ENCODE measurements at places on chromosomes 5 and 9.

DNA sequence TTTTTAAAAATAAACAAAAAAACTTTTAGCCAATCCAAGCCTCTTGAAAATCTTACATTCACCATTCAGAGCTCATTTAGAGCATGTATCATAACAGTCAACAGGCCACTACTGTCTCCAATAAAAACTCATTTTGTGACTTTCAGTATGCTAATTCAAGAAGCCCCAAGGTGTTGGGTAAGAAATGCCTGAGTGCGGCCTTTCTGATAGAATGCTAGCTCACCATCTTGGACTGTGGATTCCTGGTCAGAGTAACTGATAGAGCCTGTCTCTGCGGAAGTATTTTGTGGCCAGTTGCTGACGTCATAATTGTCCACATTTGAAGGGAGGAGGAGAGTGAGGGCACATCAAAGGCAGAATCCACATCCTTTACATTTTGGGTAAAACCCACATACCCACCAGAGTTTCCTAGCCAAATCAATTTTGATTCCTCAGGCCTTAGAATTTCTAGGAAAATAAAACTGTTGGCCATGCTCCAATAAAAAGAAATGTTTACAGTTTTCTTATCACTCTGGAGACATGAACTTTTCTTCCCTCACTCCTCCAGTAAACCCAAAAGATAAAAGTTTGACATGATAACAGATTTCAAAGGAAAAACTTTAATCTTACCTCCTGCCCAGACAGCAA is 41.1 kb upstream of the ERCC6L2 start:
- no peak for DNase-seq

DNA sequence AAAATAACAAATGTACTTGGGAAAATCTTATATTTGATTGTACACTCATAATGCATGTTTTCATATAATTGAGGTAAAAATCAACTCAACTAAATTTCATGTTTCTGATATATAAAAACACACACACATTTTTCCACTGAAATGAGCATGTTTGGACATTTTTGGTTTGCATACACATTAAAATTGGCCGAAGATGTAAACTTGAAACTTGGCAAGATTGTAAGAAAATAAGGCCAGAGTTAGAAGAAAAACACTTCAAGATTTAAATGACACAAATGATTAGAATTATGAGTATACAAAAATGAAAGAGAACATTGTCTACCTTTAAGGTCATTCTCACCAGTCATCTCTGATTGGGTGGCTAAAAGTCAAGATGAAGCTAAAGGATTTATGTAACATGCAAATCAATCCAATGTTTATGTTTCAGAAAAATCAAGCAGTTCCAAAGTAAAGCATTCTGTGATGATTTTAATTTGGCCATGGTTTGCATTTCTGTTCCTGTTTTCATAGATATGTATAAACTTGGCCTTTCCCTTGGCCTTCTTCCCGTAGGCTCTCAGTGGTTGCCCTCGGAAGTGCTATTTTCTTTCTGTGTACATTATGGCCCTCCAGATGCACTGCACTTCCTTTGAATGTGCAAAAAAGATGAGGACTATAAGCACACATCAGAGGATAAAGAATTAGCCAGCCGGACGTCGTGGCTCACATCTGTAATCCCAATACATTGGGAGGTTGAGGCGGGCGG is 1105.4 kb upstream of the DMAC1 start:
- DNase-seq, result no peak

GRCh38 chr9:104961701-104962359 is 33.9 kb upstream of the ABCA1 start:
- DNase-seq, result no peak

- no peak for DNase-seq
These were observed 515.2 kb upstream of the BRINP1 start for GRCh38 chr9:119884438-119884837.

DNA sequence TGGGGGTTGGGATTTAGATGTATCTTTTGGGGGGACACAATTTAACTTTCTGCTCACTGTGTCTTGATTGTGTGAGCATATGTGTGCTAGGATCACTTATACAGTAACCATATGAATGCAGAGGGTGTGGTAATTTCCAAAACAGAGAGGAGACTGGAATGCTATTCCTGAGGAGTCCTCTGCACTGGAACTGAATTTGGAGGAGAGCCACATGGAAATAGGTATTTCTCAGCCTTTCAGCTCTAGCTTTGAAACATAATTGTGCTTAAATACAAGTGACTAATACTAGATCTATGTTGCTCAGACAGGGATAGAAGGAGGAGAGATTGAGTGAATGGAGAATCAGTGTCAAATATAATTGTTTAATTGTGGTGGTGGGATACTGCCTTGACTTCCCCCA is 45.5 kb downstream of the FOCAD start:
- no peak for DNase-seq

- DNase-seq, result no peak
These were observed 56.4 kb upstream of the TMC1 start for GRCh38 chr9:72464857-72465592.

DNA sequence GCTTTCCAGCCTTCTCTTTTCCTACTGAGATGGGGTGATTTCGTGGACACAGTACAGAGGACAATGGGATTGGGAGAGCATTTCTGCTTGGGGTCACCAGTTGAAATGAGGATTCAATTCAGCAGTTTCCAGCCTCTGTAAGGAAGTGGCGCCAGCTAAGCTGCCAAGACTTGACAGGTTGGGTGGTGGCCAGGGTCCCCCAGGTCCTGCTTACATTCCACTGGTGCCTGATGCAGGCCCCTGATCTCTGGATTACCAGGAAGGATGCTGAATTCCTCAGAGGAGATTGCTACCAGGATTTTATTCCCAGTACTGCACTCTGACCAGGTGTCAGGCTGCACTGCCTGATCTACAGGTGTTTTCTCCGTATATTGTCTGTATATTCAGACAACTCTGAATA is 119.7 kb downstream of the PSD2 start:
- DNase-seq, result no peak

DNA sequence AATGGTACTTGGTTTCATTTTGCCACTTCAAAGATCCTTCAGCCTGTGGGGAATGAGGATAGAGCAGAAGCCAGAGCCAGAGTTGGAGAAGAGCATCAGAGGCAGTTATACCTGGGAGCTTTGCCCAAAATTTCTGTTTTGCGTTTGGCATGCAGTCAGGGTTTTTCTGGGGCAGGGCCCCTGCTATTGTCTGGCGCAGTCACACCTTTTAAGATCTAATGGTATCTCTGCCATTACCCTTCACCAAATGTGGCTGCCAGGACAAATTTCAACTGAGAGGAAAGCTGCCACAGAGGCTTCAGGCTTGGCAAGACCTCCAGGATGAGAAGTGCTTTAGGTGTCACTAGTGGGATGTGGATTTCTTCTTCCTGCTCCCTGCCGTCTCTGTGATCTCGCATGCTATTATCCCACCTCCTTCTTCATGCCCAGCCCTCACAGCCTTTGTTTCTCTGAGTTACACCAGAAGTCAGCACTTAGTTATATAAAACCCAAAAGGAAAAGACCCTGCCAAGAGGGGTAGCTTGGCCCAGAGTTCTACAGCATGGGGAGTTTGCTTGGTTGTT is 357.0 kb downstream of the TLE4 start:
- DNase-seq, result no peak

- DNase-seq, result no peak
These were observed 8.7 kb downstream of the CCNJL start for GRCh38 chr5:160303690-160304089.

Data from epithelial cell of prostate (primary cell).